Stimulated activated CD4-positive, alpha-beta T cell treated with anti-CD3 and anti-CD28 coated beads, Interleukin-2, amount 100 ng/mL, for 24 hours (primary cell): ENCODE measurements at places on chromosomes 5 and 9.

DNA sequence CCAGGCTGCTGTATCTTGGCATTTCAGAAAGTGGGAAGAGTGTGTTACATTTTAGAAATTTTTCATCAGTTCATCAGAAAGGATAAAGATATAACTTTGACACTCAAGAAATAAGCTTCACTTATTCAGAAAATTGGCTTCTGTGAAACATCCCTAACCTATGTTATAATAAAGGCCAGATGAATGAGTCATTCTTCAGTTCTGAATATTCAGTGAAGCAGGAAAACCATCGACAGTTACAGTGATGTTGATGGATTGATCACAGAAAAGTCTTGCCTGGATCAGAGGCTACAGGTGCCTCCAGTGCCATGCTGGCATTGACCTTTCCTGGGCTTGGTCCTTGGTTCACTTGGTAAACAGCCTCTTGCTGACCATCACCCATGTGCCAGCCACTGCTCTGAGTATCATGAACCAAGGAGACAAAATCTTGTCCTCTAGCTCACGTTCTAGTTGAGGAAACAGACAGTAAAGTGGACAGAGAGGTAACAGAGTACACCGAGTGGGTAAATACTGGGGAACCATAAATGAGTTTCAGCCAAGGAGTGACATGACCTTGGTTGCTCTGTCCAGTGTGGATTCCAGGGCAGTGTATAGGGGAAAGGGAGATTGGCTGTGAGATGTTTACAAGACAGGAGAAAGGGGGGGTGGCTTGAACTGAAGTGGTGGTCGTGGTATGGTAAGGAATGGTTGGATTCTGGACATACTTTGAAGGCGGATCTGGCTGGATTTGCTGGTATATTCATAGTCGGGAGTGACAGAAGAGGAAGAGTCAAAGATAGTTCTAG, 98.6 kb downstream of the AMBP start:
- no peak for DNase-seq

- no peak for DNase-seq
These were observed 11.4 kb downstream of the PAM start for GRCh38 chr5:102766295-102767090.

- DNase-seq: no peak
These were observed 167.0 kb downstream of the CAAP1 start for GRCh38 chr9:26725573-26725972.

- no peak for DNase-seq
These were observed 243.9 kb upstream of the SMARCA2 start for GRCh38 chr9:1771094-1771789.

- no peak for DNase-seq
These were observed 540.0 kb downstream of the KCTD16 start for GRCh38 chr5:144710637-144711036.

DNA sequence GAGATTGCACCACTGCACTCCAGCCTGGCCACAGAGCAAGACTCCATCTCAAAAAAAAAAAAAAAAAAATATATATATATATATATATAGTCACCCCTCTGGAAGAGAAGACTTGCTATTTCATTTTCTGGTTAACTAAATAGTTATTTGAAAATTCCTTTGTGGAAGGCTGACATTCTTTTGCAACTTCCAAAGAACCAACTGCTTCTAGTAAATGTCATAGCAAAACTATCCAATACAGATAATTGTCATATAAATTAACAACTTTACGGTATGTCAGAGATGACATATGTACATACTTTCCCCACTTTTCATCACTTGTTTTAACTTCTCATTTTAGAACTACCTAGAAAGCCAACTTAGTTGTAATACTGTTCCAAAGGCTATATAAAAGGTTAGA, 50.9 kb downstream of the PRUNE2 start:
- DNase-seq: no peak

DNA sequence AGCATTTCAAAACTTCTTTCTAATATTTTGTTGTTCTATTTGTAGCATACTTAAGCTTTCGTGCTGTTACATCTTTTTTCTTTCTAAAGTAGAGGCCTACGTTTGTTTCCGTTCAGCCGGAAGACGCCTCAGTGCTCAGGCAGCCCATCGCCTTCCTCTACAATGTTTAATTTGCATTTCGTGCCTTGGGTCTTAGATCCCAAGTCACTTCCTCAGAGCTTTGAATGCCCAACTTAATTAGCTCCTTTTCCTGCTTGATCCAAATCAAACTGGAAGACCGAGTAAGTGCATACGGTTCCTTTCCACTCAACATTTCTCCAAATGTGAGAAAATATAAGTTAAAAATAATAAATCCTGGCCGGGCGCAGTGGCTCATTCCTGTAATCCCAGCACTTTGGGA, 43.2 kb downstream of the MRPL36 start:
- no peak for DNase-seq

- no peak for DNase-seq
These were observed 311.9 kb upstream of the TRPC7 start for GRCh38 chr5:136677217-136677616.

- DNase-seq: no peak
These were observed 111.0 kb downstream of the DPYSL3 start for GRCh38 chr5:147398860-147399259.

- DNase-seq: no peak
These were observed 1013.1 kb downstream of the NR2F1-AS1 start for GRCh38 chr5:92567831-92568450.

- DNase-seq: peak; percentile 31
These were observed 296.5 kb downstream of the ARHGAP26 start for GRCh38 chr5:143066556-143067281.

- DNase-seq: no peak
These were observed 5.7 kb downstream of the TBC1D2 start for GRCh38 chr9:98249771-98250170.

DNA sequence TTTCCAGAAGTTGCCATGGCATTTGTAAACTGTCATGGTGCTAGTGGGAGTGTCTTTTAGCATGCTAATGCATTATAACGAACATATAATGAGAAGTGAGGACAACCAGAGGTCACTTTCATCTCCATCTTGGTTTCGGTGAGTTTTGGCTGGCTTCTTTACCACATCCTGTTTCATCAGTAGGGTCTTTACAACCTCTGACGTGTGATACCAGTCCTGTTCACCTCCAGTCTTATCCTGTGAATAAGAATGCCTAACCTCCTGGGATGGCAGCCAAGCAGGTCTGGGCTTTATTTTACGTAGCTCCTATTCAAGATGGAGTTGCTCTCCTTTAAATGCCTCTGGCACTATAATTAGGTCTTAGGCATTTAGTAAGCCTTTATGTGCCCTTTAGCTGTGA, 20.4 kb upstream of the RFK start:
- no peak for DNase-seq

GRCh38 chr5:65742565-65743231, 20.7 kb downstream of the NLN start:
- DNase-seq: no peak

DNA sequence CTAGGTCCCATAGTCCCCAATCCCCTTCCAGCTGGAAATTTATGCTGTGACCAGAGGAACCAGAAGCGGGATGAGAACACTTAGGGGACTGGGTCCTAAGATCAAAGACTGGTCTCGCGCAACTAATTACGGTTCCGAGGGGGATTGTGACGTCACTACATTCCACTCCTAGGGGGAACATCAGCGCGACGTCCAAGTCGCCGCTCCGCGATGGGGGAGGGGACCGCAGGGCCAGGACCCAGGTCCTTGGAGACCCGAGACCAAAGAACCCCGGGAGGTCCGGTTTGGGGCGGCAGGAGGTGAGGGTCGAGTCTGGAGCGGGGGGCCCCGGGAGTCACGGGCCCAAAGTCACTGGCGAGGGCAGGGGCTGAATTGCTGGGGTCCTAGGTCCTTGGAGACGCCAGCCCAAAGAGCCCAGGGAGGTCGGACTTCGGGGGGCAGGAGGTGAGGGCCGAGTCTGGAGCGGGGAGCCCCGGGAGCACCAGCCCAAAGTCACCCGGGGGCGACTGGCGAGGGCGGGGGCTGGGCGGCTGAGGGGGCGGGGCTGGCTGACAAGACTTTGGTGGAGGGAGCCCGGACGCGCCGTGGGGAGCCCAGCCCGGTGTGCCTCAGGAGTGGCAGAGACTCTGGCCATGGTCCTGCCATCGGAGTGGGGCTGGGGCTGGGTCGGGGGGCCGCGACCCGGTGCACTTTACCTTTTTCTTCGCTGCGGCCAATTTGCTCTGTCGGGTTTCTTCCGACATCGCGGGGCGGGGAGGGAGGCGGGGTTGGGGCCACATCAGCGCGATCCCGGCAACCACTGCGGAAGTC, at the start of gene GOLGA2:
Gene GOLGA2 (minus strand): TSS at position 810 of the 810 bp plus-strand sequence. CDS start 31 bp downstream, at position 779.
- peak; percentile 30 for DNase-seq

- DNase-seq: peak; percentile 5
These were observed 39.6 kb downstream of the PCDHGC5 start for GRCh38 chr5:141528291-141528984.

- no peak for DNase-seq
These were observed 104.4 kb downstream of the EGFLAM start for GRCh38 chr5:38362713-38363112.

DNA sequence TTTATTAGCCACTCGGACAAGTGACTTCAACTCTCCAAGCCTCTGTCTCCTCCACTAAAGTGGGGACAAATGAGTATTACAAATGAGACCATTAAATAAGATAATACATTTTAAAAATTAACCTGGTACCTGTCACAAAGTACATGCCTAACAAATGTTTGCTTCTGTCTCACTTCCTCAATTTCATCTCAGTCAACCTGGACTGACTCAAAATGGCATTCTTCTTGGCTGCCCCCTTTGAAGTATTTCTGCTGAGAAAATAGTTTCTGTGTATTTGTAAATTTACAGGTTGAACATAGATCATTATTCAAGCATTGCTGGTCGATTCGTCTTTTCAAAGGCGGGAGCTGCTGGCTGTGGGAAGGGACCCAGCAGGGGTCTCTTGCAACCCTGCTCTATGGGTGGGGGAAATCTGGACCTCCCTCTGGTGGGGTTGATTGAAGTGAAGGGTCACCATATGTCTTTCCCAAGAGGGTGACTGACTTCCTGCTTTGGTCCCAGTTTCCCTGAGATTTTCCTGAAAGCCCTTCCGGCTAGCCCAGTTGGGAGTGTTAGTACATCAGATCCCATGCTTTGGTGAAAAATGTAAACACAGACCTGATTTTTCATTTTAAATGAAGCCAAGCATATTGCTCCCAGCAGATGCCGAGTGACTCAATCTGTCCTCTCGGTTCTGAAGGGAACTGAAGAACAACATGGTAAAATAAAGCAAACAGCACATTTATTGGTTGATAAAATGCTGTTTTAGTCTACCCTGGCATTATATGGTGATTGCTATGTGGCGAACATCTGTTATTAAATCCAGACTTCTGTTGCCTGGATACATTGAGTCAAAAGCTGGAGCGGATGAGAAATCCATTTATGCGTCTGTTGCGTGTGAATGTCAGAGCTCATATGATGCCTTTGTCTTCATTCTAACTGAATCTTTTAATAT, 73.0 kb downstream of the KCNIP1 start:
- no peak for DNase-seq

- DNase-seq: no peak
These were observed 13.6 kb upstream of the SPARC start for GRCh38 chr5:151700296-151700695.

GRCh38 chr9:16230731-16231130, 639.7 kb downstream of the BNC2 start:
- DNase-seq: no peak

GRCh38 chr9:122477826-122478225, at the start of gene OR1J1:
OR1J1 (minus strand) TSS chr9:122477926; CDS start chr9:122477926, 0 bp downstream.
- DNase-seq: no peak

- peak; percentile 35 for DNase-seq
These were observed 85.6 kb downstream of the PTTG1 start for GRCh38 chr5:160507221-160507721.

GRCh38 chr5:88824892-88825583, 57.9 kb downstream of the MEF2C start:
- DNase-seq: no peak

- DNase-seq: peak; percentile 93
These were observed at the start of gene C9orf40 for GRCh38 chr9:74952201-74953151. C9orf40 (minus strand) TSS chr9:74952912; CDS start chr9:74952611, 301 bp downstream.

GRCh38 chr9:27925815-27926214, 352.5 kb upstream of the C9orf72 start:
- DNase-seq: no peak

DNA sequence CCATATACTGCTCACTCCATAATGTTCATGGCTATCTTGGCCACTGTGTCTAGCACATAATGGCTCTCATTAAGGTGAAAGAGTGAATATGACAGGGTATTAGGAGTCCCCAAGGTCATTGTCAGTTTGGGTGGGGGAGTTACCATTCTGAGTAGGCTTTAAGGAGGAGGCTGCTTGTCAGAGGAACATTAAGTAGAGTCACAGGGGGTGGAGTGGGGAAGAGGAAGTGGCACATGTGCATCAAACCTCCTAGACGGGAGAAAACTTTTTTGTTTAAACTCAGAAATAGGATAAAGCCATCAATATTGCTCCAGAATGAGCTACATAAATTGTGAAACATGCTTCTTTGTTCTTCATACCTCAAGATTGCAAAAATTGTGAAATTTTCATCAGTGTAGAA, 45.5 kb downstream of the DAB2IP start:
- DNase-seq: no peak

GRCh38 chr9:14250794-14251153, 63.2 kb downstream of the NFIB start:
- no peak for DNase-seq

GRCh38 chr5:154103233-154103632, 64.5 kb downstream of the MFAP3 start:
- DNase-seq: no peak

GRCh38 chr5:68711293-68712200, 382.3 kb upstream of the SLC30A5 start:
- peak; percentile 2 for DNase-seq

DNA sequence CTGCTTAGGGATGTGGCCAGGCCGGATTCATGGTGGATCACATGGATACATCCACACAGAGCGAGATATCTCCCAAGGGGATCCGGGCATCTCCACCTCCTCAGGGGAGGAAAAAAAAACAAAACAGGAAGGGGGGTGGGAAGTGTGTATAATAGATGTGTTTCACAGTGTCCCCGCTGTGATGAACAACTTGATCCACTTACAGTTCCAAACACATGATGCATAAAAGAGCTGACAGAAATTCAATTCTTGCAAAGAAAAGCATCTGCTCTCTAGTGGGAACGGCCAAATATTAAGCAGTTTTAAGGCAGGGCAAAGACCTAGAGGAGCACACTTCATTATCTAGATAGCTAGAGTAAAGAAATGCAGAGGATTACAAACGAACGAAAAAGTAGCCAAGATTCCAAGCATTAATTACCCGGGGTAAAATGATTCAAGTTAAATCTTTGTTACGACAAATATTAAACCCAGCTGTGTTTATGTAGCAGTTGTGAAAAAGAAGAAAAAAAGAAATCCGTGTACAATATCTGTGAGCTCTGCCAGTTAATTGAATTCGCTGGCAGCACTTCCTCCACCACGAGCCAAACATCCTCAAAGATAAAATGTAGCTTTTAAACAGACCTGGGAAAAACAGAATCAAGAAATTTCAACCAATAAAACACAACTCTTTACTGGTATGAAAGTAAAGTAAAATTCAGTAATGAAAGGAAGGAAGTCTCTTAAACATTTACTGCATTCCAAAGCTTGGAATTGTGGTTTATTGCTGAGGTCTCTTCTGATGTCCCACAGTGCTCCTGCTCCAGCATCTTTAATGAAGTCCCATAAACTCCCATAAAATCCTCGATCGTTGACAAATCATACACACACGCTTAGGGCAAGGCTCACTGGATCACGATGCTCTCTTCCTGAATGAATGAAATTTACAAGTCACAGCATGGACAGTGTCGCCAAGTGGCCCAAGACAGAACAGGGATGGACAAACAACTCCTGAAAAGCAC, 213.0 kb downstream of the CRB2 start:
- no peak for DNase-seq
